Thyroid gland (tissue), 4 donors: ENCODE measurements at places on chromosomes 5 and 9.

DNA sequence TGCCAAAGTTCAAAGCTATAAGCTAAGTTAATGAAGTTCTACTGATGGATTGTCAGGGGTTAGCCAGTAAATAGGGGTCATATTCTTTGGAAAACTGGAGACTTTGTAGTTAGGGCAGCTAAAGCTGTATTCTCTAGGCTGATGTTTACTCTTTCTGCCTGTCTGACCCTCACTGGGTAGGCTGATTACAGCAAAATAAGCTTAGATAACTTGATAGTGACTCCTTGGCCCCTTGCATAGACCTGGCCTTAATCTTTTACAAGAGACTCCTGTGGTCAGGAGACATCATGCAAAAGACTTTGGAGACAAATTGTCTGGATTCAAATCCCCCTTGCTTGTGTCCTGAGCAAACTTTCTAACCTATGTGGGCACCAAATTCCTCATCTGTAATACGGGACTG is 314.4 kb upstream of the MSX2 start:
- DNase-seq: no peak

DNA sequence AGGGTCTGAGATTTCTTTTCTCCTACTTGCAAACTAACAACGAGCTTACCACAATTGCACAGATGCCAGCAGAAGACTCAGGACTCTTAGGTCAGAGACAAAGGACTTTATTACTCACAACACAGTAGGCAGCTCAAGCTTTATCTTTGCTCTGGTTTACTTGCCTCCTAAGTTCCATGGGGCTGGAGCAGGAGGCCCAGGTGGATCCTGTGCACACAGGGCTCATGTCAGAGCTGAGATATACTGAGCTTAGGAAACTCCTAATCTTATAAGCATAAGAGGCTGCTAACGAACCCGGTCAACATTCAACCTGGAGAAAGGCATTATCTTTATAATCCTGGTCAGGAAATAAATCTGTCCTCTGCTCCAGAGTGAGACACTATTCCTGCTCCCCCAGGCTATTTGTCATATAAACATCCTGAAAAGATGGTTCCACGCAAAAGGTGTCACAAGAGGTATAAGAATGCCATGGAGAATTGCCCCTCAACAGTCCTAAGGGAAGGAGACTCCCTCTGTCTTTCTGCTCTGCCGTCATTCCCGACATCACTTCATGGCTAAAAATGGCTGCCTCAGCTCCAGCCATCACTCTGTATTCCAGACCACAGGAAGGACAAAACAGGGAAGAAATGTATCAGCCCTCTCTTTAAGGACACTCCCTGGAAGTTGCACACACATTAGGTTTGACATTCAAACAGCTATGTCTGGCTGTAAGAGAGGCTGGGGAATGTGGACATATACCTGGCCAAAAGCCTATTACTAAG is 16.2 kb downstream of the DUSP1 start:
- DNase-seq: no peak

GRCh38 chr5:69261034-69261433 is 26.3 kb downstream of the CDK7 start:
- no peak for DNase-seq

DNA sequence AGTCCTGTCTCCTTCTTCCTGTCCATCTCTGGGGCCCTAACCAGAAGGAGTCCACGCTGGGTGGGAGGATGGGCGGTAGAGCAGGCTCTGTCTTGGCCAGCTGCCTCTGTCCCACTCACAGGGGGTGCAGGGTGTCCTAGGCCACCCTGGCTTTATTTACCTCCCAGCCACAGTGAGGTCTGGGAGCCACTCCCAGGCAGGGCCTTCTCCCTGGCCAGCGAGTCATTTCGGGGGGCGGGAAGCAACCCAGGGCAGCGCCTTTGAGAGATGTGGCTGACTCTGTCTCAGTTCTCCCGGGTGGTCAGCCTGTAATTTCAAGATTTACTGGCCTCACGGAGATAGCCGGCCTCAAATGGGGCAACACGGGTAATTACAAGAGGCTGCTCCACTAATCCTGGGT is 67.4 kb upstream of the PTCH1 start:
- DNase-seq: no peak

DNA sequence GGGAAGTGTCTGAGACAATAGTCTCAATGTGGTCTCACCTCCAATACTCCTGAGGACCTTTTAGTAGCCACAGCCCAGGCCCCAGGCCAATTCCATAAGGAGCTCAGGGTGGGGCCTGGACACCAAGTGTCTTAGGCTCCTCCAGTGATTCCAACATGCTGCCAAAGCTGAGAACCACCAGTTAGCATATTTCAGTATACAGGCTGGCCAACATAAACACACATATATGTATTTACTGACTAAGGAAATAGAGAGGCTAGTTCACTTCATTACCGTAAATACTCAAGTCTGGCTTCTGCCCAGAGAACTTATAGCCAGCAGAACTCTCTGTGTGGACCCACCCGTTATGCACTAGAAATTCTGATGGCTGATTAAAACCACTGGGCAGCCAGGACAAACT is 24.1 kb downstream of the S1PR3 start:
- DNase-seq: no peak

GRCh38 chr9:136882109-136882946 is 4.0 kb upstream of the TRAF2 start:
- no peak for DNase-seq

GRCh38 chr5:73587923-73588322 is 22.4 kb downstream of the UTP15 start:
- DNase-seq: no peak

GRCh38 chr9:108374626-108375025 is 481.2 kb downstream of the ACTL7B start:
- DNase-seq: no peak

DNA sequence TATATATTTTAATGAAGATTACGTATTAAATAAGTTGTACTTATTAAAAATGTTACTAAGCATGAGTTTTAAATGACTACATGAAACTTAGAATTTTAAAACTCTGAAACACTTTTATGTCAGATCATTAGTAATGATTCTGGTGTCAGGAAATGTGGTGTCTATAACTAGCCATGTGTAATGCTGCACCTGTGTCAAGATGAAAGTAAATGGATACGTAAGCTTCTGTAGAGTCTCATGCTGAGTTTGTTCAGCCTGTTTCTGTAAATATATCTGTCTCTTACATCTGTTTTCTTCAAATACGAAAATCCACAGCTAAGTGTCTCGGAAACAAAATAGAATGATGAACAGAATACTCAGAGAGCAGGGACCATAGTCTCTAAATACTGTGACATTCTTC is 278.0 kb upstream of the SMC2 start:
- no peak for DNase-seq

GRCh38 chr9:99628849-99629620 is 192.7 kb upstream of the NR4A3 start:
- no peak for DNase-seq

GRCh38 chr9:90815183-90815943 is 13.7 kb downstream of the SYK start:
- peak; percentile 61 for DNase-seq

GRCh38 chr9:121651295-121652020 is at the start of gene DAB2IP:
Gene DAB2IP (plus strand): TSS chr9:121651634. CDS start chr9:121651776, 142 bp downstream.
- peak; percentile 81 for DNase-seq

GRCh38 chr5:141597394-141597793 is 21.4 kb downstream of the DIAPH1 start:
- no peak for DNase-seq

GRCh38 chr9:8652255-8652654 is 852.7 kb upstream of the DMAC1 start:
- DNase-seq: no peak

DNA sequence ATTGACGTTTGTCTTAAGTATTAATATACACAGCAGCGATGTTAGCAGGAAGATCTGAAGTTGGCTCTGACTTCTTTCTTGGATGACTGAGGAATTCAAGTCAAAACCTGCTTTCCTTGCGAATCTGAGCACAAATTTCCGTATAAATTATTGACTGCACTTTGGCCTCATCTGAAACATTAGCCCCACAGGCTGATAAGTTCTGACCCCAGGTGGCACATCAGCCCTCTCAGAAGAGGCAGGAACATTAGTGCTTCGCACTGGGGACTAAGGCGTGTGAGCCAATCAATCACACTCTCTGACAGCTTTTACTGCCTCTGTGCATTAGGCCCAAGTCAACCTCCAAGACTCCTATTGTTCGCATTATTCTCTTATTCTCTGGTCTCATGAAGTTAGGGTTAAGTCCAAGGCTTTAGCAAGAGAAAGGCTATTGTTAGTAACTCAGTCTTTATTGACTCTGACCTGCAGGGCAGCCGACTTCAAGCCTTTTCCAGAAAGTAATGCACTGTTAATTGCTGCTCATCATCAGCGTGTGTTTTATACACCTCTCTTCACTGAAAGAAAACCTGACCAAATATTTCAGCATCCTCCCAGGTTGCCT is 84.2 kb downstream of the ZNF608 start:
- DNase-seq: no peak

GRCh38 chr5:101688156-101688555 is 607.9 kb downstream of the SLCO4C1 start:
- DNase-seq: no peak

DNA sequence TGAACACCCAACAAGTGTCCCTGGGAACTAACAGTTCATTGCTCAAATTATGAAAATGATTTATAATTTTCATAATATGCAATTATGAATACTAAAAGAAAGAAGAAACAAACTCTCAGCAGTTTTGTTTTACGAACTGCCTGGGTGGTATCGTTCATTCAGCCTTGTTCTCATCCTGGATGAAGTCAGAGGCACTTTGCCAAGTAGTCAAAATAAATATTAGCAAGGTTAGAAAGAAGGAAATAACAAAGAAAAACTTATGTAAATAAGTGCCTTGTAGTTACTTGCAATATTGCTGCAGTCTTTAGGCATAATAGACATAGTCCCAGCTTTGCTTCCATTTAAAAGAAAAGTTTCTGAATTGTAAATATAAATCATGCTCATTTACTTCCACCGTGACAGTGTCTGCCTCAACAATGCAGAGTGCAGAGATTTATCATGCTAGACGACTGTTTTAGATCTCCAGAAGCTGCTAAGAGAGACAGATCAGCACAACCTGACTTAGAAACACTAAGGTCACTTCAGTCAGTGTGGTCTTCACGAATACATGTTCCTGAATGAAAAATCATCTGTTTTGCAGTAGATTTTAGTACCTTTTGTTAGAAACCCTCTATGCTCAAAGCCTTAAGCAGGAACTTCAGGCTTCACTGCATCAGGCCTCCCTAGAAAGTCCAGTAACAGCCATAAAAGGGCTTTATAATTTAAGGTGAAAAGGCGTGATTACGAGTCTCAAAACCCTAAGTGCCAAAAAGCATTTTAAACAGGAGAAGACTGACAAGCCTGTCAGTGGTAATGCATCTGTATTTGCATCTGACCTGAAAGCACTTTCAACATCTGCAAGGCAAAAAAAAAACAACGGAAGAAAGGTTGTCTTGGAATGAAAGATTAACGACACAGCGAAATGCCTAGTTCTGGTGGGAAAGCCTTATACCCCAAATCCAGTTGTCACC is 92.1 kb downstream of the TMEM167A start:
- DNase-seq: no peak

GRCh38 chr5:68744206-68744605 is 349.6 kb upstream of the SLC30A5 start:
- DNase-seq: peak; percentile 7

- no peak for DNase-seq
These were observed 34.6 kb downstream of the CSF1R start for GRCh38 chr5:150051657-150052195.

- no peak for DNase-seq
These were observed 637.7 kb downstream of the SLCO4C1 start for GRCh38 chr5:101658433-101658832.

DNA sequence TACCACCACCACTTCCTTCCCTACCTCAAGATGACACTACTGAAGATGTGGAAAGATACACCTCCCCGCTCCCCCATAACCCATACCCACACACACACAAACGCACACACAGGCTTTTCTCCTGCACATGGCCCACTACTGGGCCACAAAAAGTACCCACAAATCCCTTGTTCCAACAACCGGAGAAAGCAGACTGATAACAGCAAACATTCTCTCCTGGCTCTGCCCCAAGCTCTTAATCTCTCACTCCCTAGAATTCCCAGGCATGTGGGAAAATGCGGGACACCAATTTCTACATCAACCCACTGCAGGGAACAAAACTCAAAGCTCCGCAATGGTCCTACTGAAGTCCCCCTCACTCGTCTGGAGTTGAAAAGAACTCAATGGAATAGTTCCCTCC is 611.0 kb upstream of the KLF4 start:
- no peak for DNase-seq

DNA sequence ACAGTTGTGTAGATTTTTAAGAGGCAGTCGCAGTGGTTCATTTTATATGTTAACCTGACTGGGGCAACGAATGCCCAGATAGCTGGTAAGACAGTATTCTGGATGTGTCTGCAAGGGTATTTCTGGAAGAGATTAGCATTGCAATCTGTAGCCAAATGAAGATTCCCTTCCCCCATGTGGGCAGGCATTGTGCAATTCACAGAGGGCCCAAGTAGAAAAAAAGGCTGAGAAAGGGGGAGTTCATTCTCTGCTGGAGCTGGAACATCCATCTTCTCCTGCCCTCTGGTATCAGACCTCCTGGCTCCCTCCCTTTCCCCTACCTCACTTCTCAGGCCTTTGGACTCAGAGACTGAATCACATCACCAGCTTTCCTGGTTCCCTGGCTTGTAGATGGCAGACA is 70.6 kb downstream of the TENT4A start:
- no peak for DNase-seq

DNA sequence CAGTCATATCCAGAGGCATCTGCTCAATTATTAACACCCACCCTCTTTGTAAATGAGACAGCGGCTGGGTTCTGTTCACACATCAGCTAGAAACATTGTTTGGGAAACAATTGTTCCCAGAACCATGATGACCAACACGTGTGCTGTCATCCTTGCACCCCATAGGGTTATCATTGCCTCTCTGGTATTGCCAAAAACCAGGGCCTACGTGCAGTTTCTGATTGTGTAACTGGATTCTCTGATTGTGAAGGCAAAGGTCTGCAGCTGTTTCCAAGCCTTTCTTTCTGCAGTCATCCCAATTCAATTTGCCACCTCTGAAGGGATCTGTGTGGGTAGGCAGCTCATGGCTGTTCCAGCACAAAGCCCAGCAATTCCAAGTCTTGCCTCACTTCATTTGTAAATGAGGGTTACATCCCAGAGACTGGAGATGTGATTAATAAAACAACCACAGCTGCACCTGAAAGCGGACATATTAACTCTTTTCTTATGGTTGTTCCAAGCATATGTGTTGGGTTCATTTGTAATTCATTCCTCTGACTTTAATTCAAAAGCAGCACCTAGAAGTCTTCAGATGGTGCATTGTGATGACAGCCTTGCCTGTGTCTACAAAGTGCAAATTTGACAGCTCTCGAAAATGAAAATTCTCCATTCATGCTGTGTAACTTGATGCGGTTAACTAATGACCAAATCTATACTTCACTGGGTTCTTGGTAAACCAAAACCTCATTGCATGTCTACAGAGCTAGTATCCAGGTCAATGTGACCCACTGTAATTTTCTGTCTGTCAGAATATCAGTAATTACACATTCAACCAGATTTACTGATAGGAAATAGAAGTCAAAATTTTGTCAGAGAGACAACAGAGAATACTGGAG is 66.6 kb downstream of the YIPF5 start:
- no peak for DNase-seq

- DNase-seq: no peak
These were observed 177.7 kb downstream of the NR2F1-AS1 start for GRCh38 chr5:93403141-93403928.
